Hematopoietic multipotent progenitor cell treated with erythropoietin and hydrocortisone succinate and interleukin-3 and kit ligand, for 4 days (in vitro differentiated cells): ENCODE measurements at places on chromosomes 5 and 9.

GRCh38 chr5:1436036-1436435 is 9.2 kb downstream of the SLC6A3 start:
- no peak for DNase-seq

DNA sequence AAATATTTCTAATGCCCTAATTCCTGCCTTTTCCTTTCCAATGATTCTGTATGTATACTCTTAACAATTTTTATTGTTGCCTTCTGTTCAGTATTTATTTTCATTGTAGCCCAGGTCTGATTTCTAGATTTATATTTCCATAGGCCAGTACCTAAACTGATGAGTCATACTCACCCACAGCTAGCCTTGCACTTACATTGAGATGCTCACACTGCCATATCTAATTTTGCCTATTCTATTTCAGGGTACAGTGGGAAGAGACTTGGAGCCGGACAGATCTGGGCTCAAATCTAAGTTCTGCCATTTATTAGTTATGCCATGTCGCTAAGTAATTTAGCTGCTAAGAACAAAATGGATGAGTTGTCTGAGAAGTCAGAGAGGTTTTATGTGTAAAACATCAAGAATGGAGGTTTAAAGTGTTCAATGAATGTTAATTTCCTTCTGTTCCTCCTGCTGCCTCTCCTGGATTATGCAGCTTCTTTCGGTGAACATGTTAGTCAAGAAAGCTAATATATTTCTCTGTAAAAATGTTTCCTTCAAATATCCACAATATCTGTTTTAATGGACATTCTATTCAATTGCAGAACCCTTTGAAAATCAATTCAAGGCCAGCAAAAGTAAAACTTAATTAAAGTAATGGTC is 62.3 kb upstream of the CDK5RAP2 start:
- peak; percentile 27 for DNase-seq

DNA sequence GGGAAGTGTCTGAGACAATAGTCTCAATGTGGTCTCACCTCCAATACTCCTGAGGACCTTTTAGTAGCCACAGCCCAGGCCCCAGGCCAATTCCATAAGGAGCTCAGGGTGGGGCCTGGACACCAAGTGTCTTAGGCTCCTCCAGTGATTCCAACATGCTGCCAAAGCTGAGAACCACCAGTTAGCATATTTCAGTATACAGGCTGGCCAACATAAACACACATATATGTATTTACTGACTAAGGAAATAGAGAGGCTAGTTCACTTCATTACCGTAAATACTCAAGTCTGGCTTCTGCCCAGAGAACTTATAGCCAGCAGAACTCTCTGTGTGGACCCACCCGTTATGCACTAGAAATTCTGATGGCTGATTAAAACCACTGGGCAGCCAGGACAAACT is 24.1 kb downstream of the S1PR3 start:
- DNase-seq = no peak

DNA sequence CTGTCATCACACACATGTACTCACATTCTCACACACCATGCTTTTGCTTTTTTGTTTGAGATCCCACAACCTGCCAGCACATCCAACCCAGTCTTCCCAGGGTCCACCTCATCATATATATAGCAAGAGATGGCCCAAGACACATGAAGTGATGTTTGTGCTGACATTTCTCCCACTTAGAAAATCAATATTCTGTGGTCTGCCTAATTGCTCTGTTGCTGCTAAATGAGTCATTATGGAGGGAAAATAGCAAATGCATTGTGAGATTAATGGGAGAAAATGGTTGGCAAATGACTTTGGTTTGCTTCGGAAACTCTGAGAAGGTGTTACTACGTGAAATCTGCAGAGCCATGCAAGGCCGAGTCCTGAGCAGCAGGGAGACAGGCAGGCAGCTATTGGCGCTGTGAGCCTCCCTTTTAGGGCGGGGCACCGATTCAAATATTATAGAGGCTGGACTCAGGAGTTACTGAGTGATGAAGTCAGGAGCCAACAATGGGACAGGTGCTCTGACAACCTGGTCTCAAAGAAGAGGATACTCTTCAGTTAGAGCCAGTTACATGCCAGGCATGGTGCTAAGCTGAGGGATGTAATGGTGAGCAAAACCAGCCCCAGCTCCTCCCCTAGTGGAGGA is 62.8 kb downstream of the DAB2IP start:
- no peak for DNase-seq

DNA sequence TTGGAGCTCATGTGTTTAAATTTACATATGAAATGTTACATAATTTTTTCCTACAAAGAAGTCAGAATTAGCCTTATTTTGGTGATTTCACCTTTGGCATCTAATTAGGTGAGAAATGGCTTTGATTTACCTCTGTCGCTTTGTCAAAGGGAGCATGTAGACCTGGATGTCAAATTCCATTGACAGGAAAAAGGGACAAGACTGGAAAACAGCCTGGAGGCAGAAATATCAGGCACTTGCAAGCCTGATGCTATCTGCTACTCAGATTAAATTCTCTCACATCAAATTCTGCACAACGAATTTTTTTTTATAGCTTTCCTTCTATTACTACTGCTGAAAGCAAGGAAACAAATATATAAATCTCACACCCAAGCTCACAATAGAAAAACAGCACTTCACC is 54.1 kb upstream of the CTNND2 start:
- no peak for DNase-seq

GRCh38 chr5:13831351-13831750 is 113.1 kb downstream of the DNAH5 start:
- peak; percentile 4 for DNase-seq

GRCh38 chr5:111697881-111698757 is 58.9 kb downstream of the NREP start:
- DNase-seq = no peak

- no peak for DNase-seq
These were observed 15.2 kb downstream of the NANS start for GRCh38 chr9:98071737-98072136.

DNA sequence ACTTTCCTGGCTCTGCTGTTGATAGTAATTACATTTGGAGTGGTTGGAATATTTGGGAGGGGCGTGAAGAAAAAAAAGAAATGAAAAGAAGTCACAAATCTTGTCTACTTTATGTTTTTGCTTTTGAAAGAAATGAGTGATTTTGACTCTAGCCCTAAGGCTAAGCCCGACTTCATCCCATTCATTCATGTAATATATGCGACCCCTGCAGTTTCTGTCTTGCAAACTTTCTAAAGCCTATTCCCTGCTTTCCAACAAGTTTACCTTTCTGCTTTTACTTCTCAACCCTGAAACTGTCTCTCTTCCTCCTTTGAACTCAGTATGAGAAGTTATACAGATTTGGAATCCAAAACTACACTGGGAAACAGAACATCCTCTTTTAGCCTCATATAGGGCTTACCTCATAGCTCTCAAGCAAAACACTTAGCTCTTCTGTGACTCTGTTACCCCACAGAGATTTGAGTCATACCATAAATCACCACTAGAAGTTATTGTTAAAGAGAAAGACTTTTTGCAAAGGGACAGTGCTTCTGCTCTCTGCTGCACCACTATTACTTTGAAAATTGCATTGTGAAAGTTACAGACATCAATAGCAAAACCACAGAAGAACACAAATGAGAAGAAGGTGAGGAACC is 1.6 kb downstream of the CFAP95 start:
- peak; percentile 44 for DNase-seq

- DNase-seq = no peak
These were observed 25.0 kb downstream of the HMCN2 start for GRCh38 chr9:130290291-130291181.

GRCh38 chr9:114058688-114059046 is 19.4 kb downstream of the AMBP start:
- no peak for DNase-seq

DNA sequence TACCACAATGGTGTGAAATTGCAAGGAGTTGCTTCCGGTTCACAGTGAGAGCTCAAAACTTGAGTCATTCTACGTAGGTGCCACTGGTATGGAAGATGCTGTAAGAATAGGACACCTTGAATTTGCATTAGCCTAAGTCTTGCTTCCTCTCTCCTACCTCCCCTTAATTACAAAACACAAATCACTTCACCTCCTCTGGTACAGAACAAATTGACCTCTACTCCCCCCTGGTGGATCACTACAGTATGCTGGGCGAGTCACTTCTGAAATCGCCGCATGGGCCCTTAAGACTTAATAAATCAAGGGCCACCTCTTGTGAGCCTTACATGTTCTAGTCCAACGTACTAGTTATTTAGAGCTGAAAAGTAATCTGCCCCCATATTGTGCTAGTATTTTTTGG is 145.3 kb upstream of the SMARCA2 start:
- DNase-seq = peak; percentile 60

DNA sequence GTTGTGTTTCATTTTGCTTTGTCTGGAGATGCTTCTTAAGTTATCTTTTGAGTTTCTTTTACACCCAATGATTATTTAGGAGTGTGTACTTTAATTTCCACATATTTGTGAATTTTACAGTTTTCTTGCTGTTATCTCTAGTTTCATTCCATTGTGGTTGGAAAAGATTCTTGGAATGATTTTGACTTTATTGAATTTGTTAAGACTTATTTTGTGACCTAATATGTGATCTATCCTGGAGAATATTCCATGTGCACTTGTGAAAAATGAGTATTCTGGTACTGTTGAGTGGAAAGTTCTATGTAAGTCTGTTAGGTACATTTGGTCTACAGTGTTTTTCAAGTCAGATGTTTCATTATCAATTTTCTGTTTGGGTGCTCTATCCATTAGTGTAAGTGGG is 24.4 kb upstream of the GRAMD2B start:
- no peak for DNase-seq

GRCh38 chr9:95071925-95072324 is 245.6 kb downstream of the FANCC start:
- no peak for DNase-seq

DNA sequence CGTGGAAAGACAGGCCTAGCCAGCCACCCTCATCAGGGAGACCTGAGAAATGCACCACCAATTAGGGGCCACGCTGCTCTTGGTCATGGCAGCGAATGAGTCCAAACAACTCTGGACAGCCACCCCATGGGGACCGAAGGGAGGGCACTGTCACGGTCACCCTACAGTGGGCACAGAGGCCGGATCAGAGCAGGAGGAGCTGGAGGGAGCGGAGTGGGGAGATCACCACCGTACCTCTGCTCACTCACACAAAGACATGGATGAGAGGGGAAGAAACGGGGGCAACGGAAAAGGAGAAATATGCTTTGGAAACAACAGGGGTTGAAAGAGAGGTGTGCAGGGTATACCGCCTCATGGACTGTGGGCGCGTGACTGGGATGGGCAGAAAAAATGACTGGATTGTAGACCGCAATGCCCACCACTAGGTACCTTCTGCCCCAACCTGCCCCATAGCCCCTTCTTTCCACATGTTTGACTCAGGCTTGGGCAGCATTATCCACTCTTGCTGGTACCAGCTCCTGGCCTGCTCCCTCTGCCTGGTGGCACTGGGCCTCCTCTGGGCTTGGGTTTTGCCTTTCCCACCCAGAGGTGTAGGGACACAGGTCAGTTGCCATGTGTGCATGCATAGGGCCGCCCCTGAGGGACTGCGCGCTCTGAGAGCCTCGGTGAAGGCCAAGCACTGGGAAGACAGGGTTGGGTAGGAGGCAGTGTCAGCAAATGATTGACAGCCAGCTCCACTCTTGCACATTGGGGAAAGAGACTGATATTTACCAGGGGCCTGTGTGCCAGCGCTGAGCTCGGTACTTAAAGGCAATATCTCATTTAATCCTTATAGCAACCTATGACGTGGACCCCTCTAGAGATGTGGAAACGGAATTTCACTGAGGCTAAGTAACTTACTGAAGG is 76.6 kb downstream of the CRB2 start:
- no peak for DNase-seq

DNA sequence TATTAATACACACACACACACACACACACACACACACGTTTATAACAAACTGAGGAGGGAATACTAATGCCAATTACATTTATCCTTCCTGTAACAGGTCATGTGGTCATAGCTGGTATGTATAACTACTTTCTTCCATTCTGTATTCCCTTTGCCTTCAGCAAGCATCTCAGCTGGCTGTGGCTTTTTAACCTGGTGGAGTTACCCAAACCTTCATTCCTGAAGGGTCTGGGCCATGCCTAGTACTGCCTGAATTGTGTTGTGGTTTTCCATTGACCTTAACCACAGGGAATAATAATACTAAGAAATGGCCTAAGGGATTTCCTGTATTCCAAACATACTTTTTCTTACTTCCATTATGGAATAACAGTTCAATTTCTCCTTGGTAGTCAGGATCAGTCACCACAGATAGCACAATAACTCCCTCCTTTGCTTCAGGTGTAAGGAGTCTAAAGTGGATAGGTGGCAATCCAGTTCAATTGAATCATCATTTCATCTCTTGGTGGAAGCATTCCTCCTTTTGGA is 222.2 kb upstream of the MEF2C start:
- DNase-seq = no peak
